ENCODE measurements at places on chromosomes 12 and 14.
A peak's percentile ranks its signal among the peaks of the same experiment; 100 is the strongest.

GRCh38 chr14:35368583-35369392 lies 35.8 kb downstream of the NFKBIA start:
- no peak for DNase-seq

GRCh38 chr14:86826661-86827060 lies 1166.3 kb downstream of the GALC start:
- no peak for DNase-seq

DNA sequence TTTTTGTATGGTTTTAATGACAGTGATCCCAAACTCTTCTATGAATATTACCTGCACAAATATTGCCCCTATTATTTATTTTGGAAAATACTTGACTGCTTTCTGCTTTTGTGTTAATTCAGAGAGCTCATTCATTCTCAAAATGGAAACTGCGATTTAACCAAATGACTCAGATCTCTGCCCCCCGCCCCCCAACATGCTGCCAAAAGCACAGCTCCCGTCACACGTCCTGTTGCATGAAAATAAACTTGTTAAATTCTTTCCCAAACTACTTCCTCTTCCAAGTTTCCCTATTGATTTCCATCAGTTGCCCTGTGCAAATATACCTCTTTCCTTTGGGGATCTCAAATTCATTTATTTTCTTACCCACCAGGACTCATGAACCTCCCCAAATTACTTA lies 18.0 kb upstream of the NRDE2 start:
- no peak for DNase-seq

DNA sequence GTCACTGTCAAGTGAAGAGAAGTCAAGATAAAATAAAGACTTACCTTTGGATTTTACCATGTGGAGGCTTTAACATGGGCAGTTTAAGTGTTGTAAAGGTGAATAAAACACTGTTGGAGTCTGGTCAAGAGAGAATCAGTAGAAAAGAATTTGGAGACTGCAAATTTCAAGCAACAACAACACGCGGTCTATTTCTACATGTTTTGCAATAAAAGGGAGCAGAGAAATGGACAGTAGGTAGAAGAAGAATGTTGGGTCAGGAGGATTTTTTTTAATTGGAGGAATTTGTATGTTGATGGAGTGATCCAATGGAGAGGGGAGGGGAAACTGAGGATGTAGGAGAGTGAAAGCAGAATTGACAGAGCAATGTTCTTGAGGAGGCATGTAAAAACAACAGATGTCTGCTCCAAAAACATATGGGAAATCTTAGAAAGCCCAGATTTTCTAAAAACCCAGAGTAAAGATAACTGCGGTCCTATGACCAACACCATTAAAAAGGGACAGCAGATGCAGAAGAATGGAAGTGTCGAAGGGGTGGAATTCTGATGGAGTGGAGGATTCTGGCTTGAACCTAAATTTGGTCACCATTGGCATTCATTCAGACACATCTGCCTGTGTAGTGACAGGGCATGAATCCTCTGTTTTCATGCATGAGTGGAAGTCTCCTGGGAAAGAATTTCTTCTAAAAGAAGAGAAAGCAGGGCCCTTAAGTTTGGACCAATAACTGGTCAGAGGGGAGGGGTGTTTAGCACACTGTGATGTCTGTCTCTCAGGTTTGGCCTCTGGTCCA lies 68.0 kb upstream of the OSBPL8 start:
- no peak for DNase-seq

DNA sequence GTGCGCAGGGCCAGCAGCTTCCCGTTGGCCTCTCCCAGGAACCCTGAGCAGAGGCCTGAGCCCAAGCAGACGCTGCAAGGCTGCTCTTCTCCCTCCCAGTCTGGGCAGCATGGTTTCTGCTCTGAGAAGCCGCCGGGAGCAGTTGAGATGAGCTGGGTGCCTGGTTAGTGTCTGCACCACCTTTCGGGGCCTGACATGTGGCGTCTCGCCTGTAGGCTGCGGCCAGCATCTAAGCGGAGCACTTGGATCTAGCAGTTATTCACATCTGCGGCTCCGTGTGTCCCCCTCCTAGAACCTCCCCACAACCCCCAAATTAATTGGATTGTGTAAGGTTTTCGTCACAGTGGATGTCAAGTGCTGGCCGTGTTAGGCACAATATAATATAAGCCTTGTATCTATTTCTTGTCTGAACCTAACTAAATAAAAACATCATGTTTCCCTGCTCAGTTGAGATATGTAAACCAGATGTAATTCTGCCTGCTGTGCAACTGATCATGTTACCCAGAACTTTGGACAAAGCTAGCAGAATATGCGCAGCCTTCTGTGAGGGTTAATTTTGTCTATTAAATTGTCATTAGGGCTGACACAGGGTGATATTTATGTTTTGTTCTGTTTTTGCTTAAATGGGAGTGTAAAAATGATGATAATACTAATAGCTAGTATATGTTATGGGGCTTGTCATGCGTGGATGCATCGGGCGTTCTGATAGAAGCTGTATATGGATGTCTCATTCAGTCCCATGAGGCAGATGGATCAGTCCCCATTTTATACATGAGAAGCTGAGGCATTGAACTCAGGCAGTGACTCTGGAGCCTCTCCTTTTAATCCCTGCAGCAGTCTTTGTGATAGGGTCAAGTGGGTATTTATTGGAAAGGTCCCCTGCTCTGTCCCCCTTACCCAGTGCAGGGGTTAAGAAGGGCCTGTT lies 45.8 kb downstream of the ELK3 start:
- no peak for DNase-seq

GRCh38 chr12:124661341-124661740 lies 93.9 kb upstream of the NCOR2 start:
- no peak for DNase-seq

DNA sequence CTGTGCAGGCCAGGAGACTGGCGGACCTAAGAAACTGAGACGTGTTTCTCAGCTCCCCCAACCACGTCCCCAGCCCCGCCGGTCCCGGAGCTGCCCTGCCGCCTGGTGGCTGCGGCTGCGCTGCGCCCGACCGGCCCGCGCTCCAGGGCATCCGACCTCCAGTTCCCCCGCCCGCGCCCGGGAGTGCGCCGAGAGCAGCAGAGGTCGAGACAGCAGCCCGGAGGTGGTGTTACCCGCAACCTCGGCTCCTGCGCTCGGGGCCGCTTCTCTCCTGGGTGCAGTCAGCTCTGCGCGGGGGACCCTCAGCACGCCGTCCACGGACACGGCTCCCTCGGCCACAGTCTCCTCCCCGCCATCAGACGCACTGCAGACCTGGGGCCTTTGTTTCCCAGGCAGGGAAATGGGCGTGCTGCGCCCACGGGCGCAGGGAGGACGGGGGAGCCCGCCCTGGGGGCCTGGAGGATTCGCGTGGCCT lies 21.6 kb upstream of the GPR132 start:
- peak; percentile 66 for DNase-seq

DNA sequence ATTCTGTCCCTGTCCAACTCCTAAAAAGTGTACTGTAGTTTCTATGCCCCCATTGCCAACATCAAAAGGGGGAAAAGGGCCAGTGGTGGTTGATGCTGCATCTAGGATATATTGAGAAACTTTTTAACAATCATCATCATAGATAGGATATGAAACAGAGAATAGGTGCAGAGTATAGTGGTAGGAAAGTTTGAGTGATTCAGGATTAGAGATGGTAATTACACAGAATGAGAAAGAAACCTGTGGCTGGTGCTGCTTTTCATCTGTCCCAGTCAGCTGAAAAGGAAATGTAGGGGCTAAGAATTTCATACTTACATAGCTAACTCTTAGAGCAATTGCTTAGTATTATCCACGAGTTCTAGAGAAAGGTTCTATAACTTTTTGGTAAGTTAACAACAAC lies 67.6 kb downstream of the GTF2A1 start:
- DNase-seq = no peak

GRCh38 chr12:11067514-11067913 lies 5.4 kb upstream of the TAS2R46 start:
- no peak for DNase-seq

DNA sequence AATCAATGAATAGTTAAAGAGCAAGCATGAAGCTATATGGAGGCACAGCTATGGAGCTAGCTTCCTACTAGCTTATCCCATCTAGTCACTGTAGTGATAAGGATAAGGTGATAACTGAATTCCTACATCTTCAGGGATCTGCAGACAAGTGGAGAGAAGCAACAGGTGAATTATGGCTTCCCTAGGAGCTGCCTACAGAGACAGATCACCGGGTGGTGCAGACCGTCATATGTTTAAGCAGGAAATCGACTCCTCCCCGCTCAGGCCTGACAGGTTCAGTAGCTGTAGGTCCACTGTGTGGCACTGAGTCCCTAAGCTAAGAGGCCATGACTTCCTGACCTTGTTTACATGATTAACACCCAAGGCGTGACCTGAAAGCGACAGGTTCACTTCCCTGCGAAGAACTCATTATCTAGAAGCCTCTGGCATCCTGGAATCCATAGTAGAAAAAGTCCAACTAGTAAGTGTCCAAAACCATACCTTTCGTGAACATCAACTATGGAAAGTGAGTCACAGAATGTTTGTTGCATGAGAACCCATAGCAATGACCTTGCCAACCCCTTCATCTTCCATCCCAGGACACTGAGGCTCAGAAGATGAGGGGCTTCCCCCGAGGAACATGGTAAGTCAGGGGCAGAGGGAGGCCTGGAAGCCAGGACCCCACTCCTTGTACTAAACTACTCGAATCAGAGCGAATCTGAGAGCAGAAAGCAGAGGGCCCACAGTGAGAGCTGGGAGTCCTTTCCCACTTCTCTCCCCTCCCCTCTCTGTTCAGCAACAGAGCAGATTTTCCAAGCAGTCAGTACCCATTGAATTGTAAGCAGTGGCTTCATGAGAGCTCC lies 75.4 kb upstream of the CCND2 start:
- no peak for DNase-seq

- no peak for DNase-seq
These were observed 6.3 kb downstream of the TBPL2 start for GRCh38 chr14:55433880-55434804.

DNA sequence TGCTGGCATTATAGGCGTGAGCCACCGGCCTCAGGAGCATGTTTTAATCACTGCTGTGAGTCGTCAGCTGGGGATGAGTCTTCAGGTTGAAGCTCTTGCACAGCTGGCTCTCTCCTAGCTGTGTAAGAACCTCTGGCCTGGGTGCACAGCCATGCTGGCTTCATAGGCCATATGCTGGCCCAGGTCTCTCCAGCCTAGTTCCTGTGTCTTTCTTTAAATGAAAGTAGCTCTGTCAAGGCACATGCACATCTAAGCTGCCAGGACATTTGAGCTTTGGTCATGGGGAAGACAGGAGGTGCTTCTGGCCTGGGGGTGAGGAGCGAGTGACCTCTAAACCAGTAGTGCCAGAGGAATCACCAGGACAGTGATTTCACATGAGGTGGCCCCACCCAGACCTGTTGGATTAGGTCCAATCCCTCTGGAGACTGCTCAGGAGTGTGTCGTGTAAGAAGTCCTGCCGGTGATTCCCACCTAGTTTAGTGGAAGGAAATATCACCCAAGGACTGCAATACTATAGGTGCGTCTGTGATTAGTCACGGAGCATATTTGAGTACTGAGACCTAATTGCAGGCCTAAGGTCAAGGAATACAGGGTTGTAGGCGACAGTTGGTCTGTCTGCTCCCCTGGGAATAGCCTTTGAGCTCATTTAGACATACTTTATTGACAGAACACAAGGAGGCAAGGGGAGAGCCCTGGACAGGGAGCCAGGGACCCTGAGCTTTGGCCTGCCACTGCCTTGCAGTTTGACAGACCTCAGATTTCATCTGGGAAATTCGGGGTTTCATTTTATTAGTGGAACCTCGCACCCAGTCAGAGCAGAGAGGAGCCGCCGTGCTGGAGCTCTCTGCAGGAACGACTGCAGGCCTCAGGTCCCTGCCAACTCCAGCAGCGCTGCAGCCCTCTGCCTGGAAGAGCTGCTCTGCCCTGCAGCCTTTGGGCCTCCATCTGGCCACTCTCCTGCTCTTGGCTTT lies 67.0 kb downstream of the ANKRD9 start:
- no peak for DNase-seq

GRCh38 chr12:116043659-116044535 lies 233.6 kb downstream of the MED13L start:
- no peak for DNase-seq

DNA sequence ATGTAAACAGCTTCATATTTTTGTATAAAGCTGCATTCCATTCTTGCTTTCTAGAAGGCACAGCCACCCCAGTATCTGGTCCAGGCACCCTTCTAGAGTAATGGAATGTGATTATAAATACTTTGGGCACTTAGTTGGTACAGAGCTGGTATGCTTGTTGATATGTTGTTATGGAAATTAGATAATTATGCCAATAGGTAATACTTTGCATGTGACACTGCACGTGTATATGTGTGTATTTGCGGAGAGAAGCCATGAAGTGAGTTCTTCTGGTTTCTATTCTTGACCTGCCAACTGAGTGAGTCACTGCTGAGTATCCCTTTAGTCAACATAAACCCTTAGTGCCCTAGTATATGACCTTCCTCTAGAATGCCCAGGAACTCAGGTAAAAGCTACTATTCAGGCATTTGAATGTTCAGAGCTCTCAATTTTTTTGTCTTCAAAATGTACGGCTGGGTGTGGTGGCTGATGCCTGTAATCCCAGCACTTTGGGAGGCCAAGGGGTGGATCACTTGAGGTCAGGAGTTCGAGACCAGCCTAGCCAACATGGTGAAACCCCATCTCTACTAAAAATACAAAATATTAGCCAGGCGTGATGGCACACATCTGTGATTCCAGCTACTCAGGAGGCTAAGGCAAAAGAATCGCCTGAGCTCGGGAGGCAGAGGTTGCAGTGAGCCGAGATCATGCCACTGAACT lies 6.2 kb upstream of the TCP11L2 start:
- DNase-seq = no peak

DNA sequence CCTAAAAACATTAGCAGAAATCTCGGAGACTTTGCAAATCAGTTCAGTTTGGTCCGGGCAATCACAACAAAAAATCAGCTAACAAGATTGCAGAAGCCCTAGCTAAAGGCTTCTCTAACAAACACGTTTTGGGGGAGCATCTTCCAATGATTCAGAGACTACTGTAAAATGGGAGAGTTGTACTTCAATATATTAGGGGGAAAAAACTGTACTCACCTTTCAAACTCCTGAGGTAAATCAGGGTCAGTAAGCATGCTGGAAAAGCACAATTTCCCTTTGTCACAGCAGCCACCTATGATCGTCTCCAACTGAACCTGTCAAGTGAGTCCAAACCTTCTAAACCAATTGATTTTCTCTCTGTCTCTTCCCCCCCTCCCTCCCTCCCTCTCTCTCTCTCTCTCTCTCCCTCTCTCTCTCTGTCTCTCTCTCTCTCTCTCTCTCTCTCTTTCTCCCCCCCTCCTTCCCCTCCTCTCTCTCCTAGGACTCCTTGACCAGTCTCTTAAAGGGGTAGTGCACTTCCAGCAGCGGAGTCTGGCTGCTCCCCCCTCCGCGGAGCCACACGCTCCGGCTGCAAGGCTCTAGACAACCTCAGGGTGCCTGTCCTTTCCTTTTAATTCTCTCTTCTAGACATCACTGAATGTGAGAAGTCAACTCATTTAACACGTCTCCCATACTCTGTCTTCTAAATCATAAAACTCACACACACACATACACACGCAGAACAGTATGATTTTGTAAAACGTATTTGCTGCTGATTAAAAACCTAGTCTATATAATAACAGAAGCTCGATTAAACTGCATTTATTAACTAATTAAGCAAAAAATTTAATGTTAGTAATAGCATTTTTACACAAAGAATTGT lies at the start of gene SOX5:
Gene SOX5, minus strand, starts transcription at position 323 of the 862 bp plus-strand sequence. Its CDS starts 69 bp downstream, at position 254.
- DNase-seq = no peak
